ENCODE measurements at places on chromosomes 7 and 10.

- no peak for DNase-seq
Measured at GRCh38 chr7:43467406-43467805, 115.5 kb upstream of the STK17A start.

DNA sequence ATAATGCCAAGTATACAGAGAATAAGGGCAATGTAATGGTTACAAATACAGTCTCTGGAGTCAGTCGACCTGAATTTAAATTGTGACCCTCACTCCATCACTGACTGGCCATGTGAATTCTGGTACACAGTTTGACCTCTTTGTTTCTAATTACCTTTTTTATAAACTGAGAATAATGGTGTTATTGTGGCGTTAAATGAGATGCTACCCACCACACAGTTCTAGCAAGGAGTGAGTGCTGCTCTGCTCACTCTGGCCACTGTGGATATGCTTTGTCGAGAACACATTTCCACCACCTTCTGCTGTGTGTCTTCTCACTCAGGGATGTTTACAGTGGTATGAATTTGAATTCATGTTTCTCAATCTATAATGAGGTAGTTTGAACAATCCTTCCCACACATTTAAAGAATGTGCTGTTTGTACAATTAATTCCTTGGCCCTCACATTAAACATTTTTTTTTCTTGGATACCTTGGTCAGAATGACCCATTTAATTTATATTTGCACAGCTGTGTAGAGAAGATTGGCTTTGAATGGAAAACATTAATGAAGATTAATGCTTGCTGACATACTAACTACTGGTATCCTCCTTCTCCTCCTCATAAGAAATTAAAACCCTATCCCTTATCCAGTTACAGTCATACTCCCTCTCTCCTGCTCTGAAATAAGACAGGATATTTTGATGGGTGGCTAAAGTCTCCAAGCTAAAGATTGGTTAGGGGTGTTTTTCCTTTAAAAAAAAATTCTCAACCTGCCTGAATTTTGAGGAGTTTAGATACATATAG, 42.4 kb downstream of the PLCE1 start:
- no peak for DNase-seq

DNA sequence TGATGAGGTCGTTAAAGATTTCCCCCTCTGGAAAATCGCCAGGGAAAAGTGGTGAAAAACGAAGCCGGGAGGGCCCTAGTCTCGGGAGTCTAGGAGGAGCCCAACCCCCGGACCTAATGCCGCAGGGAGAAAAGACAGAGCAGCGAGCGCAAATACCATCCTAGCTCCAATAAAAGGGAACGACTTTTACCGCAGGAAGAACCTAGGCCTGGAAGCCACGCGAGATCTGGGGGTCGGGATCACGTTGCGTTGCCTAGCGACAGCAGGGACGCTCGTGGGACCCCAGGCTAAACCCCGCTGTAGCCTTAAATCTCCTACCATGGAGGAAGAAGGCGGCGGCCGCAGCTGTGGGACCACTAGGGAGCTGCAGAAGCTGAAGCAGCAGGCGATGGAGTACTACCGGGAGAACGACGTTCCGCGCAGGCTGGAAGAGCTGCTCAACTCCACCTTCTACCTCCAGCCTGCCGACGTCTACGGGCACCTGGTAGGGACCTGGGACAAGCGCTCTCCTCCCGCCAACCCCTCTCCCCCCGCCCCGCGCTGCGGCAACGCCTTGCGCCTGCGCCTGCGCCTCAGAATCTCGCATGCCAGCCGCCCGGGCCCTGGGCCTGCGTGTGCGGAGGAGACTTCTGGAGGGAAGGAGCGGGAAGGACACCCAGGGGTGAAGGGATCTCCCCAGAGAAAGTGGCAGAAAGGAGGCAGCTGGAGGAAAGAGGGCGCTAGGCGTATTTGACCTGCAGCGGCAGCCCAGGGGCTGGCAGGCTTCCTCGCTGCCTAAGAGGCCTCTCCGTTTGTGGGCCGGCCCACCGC, at the start of gene ENO4:
TSS of gene ENO4 (plus strand) at position 252 of the 810 bp plus-strand sequence. CDS start at position 320, 68 bp downstream.
- peak; percentile 48 for DNase-seq

DNA sequence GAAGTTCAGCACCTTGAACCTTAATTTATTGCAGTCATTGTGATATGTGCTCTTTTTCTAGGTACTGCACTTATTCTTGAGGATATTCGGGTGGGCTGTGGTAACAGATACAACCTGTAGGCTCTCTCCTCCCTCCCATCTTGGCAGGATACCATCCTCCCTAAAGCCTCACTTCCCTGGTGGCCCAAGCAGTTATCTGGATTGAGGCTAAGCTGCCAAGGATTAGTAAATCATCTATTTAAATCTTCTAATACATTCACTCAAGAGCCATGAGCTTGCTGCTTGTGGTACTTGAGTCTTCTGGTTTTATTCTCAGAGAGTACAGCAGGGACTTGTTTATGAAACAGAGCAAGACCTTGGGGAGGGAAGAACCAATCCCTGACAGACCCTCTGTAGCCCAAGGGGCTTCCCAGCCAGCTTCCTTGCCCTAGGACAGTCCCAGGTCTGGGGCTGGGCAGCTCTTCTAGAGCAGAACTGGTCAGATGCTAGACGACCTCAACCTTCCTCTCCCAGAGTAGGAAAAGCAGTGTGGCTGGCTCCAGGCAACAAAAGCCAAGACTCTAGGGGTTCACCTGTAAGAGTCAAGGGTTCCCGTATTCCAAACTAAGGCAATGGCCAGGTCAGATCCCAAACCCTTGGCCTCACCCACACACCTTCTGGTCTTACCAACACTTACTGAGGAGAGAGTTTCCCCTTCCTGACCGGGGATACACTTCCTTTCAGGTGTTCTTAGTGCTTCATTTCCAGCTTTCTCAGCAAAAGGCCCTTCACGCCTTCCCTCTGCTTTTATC, 21.3 kb downstream of the WNT8B start:
- no peak for DNase-seq

- no peak for DNase-seq
Measured at GRCh38 chr10:121595806-121596688, 2.2 kb downstream of the FGFR2 start.

DNA sequence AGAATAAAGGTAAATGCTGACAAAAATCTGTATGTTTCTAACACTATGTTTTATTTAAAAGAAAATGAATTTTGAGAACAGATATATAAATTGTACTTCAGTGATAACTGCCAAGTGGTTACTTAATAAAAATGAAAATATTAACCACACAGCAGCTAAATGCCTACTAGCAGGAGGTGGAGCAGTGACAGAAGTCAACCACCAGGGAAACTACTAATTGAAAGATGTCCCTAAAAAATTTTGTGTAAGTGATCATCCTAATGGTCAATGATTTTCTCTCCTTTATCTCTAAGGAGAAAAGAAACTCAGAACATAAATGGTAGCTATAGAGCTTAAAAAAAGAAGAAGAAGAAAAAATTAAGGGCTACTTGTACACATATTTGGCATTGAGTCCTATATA, 22.9 kb downstream of the WNT16 start:
- no peak for DNase-seq

DNA sequence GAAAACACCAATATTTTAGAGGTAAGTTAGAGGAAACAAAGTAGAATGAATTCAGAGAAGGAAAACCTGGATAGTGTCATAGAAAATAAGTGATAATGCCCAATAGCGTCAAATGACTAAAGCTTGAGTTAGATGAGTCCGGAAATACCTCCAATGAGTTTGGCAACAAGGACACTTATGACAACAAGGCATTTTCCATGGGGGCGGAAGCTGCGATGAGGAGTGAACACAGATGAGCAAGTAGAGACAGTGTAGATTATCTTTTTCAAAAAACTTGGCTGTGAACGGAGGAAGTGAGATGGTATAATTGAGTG, 383 bp upstream of the R3HCC1L start:
- no peak for DNase-seq

- peak; percentile 44 for DNase-seq
Measured at GRCh38 chr10:52729271-52730104, 43.1 kb downstream of the MBL2 start.

GRCh38 chr7:16904076-16904475, 22.3 kb upstream of the AGR3 start:
- no peak for DNase-seq

GRCh38 chr7:44273681-44274622, 51.4 kb downstream of the CAMK2B start:
- no peak for DNase-seq

GRCh38 chr10:98533746-98534445, 87.2 kb upstream of the HPS1 start:
- DNase-seq = no peak
